Motor neuron (in vitro differentiated cells): ENCODE measurements at places on chromosomes 5 and 9. TPM values are rescaled to one million over a fixed set of nuclear protein-coding genes. Genes with fewer than 3 reads are reported as not detected.

Gene NKD2
- total RNA-seq: 7.0 and 8.7 TPM in 2 replicates

Gene FGF1
- total RNA-seq: 0.31 and 0.38 TPM in 2 replicates

Gene DND1
- 0.46 and 0.82 TPM in 2 replicates for total RNA-seq

Gene F2RL1
- total RNA-seq: 3.8 and 4.6 TPM in 2 replicates

Gene ANKRD31
- total RNA-seq: 1.1 and 1.3 TPM in 2 replicates

Gene IFNB1
- total RNA-seq: 0.29 TPM in 1 of 2 replicates, not detected in the other

Gene ANKRD34B
- 0.16 and 0.27 TPM in 2 replicates for total RNA-seq

Gene ZNF189
- 18.8 and 20.0 TPM in 2 replicates for total RNA-seq

Gene FGF10
- total RNA-seq: 0.45 TPM in 2 replicates

Gene ZNF883
- total RNA-seq: 4.1 and 5.1 TPM in 2 replicates

Gene HRCT1
- 1.0 and 1.1 TPM in 2 replicates for total RNA-seq

Gene SPINK13
- total RNA-seq: 0.25 TPM in 1 of 2 replicates, not detected in the other

Gene IFNE
- not detected in 2 replicates for total RNA-seq

Gene QRFP
- 1.2 and 4.3 TPM in 2 replicates for total RNA-seq

Gene FAM81B
- total RNA-seq: 2.3 and 4.0 TPM in 2 replicates

Gene GMCL2
- 0.14 TPM in 1 of 2 replicates, not detected in the other for total RNA-seq

Gene CDH9
- total RNA-seq: 0.63 and 1.1 TPM in 2 replicates

Gene IFNA21
- 0.38 TPM in 1 of 2 replicates, not detected in the other for total RNA-seq

Gene ARHGEF39
- 5.7 and 6.6 TPM in 2 replicates for total RNA-seq

Gene MLANA
- total RNA-seq: 0.74 and 0.78 TPM in 2 replicates

Gene MEIKIN
- not detected in 2 replicates for total RNA-seq

Gene PCDHGA4
- total RNA-seq: 0.64 and 0.67 TPM in 2 replicates

Gene SLC36A2
- total RNA-seq: not detected in 2 replicates

Gene IL4
- total RNA-seq: not detected in 2 replicates

Gene KLF4
- 16.5 and 17.2 TPM in 2 replicates for total RNA-seq
